ENCODE measurements at places on chromosomes 2 and 18.
A peak's percentile ranks its signal among the peaks of the same experiment; 100 is the strongest.

GRCh38 chr2:144683107-144683753 lies 163.3 kb upstream of the ZEB2 start:
- DNase-seq, result no peak

DNA sequence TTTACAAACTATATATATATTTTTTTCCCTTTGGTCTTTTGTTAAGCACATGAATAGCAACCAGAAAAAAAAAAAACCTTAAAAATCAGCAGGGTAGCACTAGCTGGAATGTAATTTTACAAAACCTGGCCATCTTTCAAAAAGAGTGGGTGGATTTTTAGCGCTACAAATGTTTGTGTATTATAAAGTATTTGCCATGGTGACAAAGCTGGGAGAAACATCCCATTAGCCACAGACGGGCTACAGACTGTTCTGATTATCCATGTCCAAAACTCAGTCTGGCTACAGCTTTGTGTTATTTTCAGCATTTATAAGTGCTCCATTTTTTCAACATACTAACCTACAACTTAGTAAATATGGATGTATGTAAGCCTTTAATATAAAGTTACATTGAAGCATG lies 249.5 kb upstream of the TANK start:
- no peak for DNase-seq

- no peak for DNase-seq
These were observed 411.2 kb upstream of the ETAA1 start for GRCh38 chr2:66985906-66986305.

- DNase-seq, result no peak
These were observed 148.8 kb downstream of the EPHA4 start for GRCh38 chr2:221423210-221423804.

- DNase-seq, result no peak
These were observed 388.3 kb downstream of the NR4A2 start for GRCh38 chr2:155944218-155944617.

DNA sequence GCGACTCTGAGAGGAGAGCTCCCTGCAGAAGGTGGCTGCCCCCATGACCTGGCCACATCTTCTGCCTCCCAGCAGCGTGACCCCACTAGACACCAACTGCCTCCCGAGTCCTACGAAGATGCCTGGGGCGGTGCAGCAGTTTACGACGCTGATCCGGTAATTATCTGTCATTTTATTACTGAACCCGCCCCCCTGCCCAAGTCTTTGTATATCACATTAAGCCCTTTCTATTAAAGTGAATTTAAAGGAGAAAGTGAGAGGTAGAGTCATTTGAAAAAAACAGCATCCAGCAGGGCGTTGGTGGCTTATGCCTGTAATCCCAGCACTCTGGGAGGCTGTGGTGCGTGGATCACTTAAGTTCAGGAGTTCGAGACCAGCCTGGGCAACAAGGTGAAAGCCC lies 33.4 kb downstream of the ABCG8 start:
- no peak for DNase-seq

- no peak for DNase-seq
These were observed 8.8 kb upstream of the SNTG2 start for GRCh38 chr2:941871-942270.

DNA sequence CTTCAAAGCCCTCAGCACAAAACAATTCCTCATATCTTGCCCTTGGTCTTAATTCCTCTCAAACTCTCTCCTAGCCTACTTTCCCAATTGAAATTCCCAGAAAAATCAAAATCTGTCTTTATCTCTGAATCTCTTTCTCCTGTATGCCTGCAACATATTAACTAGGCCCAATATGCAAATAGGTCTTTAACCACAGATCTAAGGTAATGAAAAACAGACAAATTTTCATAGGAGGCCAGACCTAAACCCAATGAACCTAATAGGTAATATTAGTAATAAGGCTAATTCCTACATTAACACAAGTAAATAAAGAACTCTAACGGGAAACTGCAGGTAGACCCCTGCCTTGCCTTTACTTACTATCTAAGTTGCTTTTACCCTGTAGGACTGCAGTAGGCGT lies 41.4 kb downstream of the WDR33 start:
- DNase-seq, result no peak

- DNase-seq, result no peak
These were observed 708.6 kb upstream of the ZEB2 start for GRCh38 chr2:145228506-145228905.

DNA sequence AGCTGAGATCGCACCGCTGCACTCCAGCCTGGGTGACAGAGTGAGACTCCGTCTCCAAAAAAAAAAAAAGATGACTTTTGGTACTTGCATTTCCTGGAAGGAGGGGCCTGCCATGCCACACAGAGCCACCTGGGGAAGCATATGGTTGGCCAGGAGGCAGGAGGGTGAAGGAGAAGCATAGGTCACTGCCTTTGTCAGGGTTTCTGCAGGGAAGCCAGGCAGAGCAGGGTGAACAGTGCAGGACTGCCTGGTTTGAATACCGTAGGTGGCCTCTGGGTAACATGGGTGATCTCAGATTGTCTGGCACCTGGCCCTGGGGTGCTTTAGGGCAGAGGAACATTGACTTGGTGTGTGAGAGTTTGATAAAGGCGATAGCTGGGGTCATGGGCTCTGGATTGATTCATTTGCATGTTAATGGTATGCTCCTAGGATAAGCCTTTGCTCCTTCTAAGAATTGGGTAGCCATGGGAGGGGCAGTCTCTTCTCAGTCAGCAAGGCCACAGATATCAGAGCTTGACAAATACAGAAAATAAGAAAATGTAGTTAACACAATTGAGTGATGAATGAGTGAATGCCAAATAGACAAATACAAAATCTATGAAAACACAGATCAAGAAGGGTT lies 124.0 kb upstream of the SEC11C start:
- peak; percentile 52 for DNase-seq

DNA sequence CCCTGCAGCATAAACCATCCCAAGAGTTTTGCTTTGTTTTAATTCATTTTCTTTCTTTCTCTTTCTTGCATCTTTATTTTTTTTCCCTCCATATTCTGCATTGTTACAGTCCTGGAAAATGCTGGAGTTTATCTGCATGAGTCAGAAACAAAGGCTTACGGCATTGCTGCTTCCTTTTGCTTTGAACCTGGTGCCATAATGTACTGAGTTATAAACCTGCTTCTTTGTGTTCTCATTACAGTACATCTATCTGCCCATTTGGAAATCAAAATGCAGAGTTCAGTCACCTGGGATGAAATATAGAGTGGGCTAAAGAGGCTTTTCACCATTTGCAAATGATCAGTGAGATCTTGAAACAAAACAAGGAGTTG lies 1009.2 kb upstream of the FANCL start:
- DNase-seq, result no peak

GRCh38 chr2:42967959-42968674 lies 175.7 kb upstream of the HAAO start:
- peak; percentile 90 for DNase-seq

DNA sequence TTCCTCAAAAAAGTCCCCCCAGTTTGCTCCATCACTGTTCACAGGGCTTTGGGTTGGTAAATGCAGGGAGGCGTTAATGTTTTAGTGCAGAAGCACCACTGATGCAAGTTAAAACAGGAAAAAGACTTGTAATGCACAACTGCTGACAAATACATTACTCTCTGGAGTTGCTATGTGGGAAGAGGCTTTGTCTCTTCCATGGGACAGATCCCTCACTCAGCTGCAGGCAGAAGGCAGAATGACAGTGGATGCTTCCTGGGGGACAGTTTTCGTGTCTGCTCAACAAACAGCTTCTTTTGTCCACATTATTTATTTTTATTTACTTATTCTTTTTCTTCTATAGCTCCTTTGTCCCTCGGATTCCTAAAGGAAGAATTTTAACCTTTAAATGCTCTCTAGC lies 22.7 kb upstream of the KCNE4 start:
- DNase-seq, result no peak

DNA sequence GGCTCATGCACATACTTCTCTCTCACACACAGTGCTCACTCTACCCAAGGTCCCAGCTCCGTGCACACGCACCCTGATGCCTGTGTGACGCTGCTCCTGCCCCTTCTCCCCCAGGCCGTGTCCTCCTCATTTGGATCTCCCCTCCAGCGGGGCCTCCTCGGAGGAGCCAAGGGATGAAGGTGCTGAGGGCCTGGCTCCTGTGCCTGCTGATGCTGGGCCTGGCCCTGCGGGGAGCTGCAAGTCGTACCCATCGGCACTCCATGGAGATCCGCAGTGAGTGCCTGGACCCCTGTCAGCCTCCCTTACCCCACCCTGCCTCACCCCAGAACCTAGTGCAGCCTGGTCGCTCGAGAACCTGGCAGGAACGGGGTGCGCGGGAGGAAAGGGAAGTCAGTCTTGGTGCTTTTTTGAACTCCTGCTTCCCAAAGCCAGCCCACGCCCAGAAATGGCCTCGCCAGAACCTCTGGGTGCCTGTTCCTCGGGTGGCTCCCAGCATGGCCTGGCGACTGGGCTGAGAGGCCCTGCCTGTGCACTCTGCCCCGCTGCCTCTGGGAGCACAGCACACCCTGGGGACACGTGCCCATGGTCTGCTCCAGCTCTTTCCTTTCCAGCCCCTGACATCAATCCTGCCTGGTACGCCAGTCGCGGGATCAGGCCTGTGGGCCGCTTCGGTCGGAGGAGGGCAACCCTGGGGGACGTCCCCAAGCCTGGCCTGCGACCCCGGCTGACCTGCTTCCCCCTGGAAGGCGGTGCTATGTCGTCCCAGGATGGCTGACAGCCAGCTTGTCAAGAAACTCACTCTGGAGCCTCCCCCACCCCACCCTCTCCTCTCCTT lies at the start of gene PRLH:
Gene PRLH, plus strand, starts transcription at position 174 of the 835 bp plus-strand sequence. Its CDS starts 0 bp downstream, at position 174.
- DNase-seq, result no peak

DNA sequence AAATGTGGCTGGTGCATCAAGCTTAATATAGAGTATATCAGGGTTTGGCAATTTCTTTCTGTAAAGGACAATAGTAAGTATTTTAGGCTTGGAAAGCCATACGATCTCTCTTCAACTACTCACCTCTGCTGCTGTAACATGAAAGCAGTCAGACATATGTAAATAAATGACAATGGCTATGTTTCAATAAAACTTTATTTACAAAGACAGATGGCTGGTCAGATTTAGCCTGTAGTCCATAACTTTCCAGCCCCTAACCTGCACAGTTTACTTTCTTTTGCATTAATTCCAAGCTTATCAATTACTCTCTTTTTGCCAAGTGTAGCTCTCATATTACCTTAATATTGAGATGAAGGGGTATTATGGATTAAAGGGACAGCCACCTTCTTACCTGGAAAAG lies 83.1 kb downstream of the LRATD1 start:
- DNase-seq, result no peak

- DNase-seq, result no peak
These were observed 38.8 kb downstream of the GALM start for GRCh38 chr2:38704664-38705063.

- DNase-seq, result no peak
These were observed 36.8 kb downstream of the HRH4 start for GRCh38 chr18:24497031-24497754.

- DNase-seq, result peak; percentile 52
These were observed 24.7 kb upstream of the KCNG2 start for GRCh38 chr18:79772865-79773696.

GRCh38 chr2:148989882-148990493 lies 48.5 kb upstream of the LYPD6B start:
- no peak for DNase-seq

- no peak for DNase-seq
These were observed 165.4 kb downstream of the MYCN start for GRCh38 chr2:16105669-16106281.

DNA sequence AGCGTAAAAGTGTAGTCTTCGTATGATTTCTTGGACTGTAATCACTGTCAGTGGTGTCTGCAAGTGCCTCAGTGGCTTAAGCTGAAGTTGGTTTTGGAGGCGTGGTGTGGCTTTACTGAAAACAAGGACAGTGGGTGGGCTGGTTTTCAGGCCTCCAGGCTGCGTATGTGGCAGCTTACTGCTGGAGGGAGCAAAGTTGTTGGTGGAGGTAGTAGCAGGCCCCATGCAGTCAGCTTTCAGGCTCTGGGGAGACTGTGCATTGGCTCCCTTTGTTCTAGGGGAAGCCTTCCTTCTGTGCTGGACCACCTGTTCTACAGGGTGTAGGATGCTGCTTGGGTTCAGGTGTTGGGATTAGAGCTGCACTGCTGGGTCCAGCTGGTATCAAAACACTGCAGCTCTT lies 91.6 kb downstream of the NCK2 start:
- no peak for DNase-seq

All from suprapubic skin (tissue), 4 donors.